Activated CD4-positive, CD25-positive, alpha-beta regulatory T cell treated with anti-CD3 and anti-CD28 coated beads, Interleukin-2, amount 50 U/mL, for 16 hours (primary cell): ENCODE measurements at places on chromosomes 5 and 9.
A peak's percentile ranks its signal among the peaks of the same experiment; 100 is the strongest.

- DNase-seq, result no peak
Measured at GRCh38 chr9:35518981-35519679, 29.2 kb downstream of the RUSC2 start.

DNA sequence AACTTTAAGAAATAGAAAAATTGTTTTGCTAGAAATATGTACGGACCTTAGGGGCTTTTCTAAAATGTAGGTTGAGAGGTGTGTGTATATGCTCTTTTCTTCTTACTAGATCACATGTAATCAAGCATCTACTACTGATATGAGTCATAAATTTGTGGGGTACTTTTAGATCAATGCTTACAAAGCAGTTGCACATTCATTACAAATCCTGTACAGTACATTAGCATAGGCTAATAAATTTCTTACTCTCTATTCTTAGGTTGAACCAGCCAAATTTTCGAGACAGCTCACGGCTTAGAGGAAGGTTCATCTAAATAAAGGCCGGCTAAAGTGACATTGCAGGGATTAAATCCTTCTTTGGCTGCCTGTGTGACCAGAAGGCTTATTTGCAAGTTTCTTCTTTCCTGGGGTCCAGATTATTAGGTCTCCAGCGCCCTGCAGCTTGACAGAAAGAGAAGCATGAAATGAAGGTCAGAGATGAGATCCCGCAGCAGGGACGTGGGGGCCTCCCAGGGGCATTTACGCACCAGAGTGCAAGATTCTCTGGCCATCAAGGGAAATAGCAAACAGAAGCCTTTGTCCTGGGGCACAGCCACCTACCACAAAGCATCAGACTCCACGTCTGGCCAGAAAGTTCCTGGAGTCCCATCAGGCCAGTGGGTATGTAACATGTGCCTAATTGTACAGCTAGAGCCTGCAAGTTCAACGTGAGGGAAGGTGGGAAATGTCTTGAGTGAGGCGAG lies 53.0 kb downstream of the NIM1K start:
- no peak for DNase-seq

DNA sequence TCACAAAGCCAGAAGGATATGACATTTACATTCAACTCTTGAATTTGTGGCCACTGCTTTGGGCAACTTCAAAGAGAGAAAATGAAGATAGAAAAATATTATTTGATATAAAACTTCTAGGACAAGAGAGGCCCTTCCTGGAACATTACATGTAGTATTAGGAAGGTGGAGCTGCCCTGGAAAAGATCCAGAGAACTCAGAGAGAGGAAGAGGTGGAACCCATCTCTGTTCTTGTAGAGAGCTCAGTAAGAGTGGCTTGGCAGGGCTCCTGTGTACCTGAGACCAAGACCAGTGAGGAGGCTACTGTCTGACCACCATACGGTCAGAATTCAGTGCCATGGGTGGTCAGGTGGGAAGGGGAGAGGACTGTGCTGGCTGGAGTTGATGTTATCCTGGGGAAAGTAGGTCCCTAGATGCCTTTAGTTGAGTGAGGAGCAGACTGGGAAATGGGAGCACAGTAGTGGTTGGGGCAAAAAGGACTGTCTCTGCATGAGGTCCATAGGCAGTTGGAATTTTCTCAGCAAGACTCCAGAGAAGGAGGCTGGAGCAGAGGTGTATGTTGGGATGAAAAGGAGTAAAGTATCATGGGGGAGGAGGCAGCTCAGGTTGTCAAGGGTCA lies 7.6 kb downstream of the TGFBI start:
- DNase-seq, result no peak

DNA sequence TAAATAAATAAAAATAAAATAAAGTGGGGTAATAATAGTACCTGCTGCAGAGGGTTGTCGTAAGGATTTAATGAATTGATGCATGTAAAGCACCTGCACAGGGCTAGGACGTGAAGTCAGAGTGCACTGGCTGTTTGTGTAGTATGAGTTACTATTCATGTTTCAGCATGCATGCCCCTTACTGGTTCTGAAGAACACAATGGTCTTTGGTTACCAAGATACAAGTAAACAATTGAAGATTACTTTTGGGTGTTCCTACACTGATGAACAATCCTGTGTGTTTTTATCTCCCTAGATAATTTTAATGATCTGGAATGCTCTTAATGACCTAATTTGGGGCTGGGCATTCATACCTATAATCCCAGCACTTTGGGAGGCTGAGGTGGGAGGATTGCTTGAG lies 23.2 kb upstream of the PRRC2B start:
- DNase-seq, result no peak

- no peak for DNase-seq
Measured at GRCh38 chr5:22521521-22521920, 331.6 kb downstream of the CDH12 start.

GRCh38 chr5:43078956-43079355 lies 38.8 kb upstream of the ANXA2R start:
- DNase-seq, result no peak

GRCh38 chr9:28938981-28939380 lies 1365.7 kb upstream of the C9orf72 start:
- no peak for DNase-seq

DNA sequence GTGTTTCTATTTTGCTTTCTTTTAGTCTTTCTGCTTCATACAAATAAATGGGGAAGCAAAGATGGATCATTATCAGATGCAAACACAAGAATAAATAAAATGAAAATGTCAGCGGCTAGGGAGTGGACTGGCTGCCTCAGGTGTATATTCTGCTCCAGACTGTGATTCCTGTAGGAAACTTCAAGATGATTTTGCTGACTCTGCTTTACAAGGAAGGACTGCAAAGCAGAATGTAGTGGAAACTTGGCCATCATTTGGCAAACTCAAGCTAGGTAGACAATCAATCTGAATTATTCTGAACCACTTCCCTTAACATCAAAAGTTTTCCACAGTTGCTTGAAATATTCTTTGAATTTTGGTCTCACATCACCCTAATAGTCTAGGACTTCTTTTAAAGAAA lies 38.1 kb upstream of the NREP start:
- DNase-seq, result no peak

DNA sequence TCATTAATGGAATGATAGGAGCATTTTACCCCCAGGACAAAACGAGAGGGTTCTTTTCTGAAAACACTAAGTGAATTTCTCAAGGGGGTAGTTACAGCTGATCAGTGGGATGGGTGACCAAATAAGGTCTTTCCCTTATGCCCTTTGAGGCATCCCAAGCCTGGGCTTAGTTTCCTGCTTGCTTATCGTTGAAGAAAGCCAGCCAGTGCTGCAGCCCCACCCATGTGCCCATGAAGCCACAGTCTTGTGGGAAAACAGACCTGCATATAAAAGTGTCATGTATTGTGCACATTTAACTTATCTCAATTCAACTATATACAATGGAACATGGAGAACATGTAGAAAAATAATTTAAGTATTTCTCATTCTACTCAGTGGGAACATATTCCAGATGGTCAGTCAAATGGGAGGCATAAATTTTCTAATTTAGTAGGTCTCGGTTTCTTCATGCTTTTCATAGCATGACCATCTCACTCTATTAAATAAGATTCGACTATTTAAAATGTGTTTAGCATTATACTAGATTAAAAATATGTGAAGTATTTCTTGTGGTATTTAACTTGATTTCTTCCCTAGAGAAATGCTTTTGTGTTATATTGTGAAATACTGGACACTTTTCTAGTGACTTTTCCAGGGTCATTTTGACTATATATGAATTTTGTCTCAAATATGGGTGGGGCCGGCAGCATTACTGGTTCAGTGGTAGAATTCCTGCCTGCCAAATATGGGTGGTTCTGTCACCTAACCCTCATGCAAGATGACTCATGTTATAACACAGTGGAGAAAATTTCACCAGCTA lies 189.7 kb upstream of the SGCD start:
- DNase-seq, result no peak

DNA sequence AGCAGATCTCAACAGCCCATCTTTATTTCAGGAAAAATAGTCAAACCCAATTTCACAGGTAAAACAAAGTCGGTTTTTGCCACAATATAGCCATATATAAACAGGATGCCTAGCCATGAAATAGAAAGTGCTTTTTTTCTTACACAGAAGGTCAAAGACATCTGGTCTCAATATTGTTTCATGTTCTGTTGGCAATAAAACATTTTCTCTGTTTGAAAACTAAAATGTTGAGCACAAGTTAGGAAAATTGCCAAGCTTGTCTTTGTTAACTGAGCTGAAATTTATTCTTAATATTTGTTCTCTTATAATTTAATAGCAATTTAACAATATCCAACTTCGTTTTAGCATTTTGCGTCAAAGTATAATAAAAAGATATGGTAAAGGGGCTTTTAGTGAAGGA lies 673.4 kb downstream of the DTWD2 start:
- DNase-seq, result no peak

DNA sequence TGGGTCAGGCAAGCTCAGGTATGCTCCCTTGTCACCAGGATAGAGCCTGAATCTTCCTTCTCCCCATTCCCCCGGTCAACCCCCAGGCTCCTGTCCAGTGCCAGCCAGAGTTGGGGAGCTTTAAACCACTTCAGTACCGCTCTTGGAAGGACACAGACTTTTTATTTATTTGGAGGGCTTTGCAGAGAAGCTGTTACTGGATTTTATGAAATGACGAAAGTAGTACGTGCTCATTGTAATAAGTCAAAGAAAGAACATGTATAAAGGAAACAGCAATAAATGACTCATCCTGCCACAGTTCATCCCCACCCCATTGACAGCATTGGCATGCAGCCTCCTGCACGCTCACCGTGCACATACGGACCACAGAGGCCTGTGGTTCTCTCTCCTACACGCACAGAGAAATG lies 230.3 kb downstream of the AUH start:
- DNase-seq, result peak; percentile 35

DNA sequence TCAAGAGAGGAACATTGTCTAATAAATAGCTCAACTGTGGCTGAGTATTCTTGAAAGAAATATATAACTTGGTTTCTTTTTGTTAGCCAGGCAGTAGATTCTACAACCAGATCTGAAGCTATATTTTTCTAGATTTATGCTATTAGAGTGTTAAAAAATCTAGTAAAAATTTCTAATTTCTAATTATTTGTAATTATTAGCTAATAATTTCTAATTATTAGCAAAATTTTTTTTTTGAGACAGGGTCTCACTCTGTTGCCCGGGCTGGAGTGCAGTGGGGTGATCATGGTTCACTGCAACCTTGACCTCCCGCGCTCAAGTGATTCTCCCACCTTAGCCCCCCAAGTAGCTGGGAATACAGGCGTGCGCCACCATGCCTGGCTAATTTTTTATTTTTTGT lies 2.8 kb downstream of the RAD17 start:
- no peak for DNase-seq

GRCh38 chr9:97918611-97919010 lies 3.7 kb downstream of the TRMO start:
- no peak for DNase-seq

DNA sequence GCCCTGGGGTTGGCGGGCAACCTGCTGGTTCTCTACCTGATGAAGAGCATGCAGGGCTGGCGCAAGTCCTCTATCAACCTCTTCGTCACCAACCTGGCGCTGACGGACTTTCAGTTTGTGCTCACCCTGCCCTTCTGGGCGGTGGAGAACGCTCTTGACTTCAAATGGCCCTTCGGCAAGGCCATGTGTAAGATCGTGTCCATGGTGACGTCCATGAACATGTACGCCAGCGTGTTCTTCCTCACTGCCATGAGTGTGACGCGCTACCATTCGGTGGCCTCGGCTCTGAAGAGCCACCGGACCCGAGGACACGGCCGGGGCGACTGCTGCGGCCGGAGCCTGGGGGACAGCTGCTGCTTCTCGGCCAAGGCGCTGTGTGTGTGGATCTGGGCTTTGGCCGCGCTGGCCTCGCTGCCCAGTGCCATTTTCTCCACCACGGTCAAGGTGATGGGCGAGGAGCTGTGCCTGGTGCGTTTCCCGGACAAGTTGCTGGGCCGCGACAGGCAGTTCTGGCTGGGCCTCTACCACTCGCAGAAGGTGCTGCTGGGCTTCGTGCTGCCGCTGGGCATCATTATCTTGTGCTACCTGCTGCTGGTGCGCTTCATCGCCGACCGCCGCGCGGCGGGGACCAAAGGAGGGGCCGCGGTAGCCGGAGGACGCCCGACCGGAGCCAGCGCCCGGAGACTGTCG lies 976 bp downstream of the RXFP3 start:
- no peak for DNase-seq

DNA sequence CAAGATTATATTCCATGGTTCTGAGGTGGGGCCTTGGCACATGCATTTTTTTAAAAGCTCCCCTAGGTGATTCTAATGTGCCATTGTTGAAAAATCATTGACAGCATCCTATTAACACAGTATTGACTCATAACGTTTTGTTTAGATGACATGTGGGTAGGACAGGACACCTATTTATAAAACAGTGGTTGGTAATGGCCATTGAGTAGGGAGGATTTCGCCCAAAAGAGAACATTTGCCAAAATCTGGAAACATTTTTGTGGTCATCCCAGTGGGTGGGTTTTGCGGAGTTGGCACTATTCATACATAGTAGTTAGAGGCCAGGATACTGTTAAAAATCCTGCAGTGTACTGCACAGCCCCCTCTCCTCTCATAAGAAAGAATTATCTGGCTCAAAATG lies 6.4 kb upstream of the CHD1 start:
- DNase-seq, result no peak

DNA sequence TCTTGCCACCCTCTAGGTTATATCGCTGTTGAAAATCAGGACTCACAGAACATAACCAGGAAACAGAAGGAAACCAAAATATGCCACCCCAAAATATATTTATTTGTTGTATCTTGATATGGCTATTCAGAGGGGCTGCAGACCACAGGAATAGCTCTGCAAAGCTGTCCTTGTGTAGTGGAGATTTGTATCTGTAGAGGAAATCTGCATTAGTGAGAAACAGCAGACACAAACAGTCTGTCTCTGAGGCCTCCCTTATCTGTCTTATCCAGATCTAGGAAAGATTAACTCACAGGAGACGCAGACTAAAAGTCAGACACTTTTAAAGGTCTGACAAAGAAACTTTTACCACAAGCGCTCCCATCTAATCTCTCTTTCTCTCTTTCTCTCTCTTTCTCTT lies 54.1 kb upstream of the CEMIP2 start:
- no peak for DNase-seq

DNA sequence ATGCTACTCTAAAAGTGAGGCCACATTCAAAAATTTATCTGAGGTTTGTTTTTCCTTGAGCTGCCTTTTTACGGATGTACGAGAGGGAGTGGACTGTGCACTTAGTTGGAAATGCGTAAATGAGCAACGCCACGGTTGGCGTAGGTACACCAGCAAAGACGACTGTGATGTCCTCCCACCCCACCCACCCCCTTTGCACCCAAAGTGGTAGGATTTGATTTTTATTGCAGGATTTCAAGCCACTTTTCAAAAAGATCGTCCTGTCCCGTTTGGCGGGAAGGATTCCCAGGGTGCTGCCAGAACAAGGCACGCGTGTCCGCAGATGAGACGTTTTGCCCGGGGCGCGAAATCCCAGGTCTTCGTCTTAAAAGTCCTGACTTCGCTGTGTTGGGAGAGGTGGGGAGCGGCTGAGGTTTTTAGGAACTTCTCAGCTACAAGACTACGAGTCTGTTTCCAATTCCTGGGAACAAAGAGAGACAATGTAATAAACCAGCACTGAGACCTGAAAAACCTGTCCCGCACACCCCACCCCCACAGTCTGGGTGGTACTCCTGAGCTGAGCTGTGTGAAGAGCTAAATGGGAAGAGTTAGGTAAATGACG lies 1.0 kb upstream of the TLE1 start:
- DNase-seq, result no peak
